Sigmoid colon (tissue), 7 donors: ENCODE measurements at places on chromosomes 12 and 14.

DNA sequence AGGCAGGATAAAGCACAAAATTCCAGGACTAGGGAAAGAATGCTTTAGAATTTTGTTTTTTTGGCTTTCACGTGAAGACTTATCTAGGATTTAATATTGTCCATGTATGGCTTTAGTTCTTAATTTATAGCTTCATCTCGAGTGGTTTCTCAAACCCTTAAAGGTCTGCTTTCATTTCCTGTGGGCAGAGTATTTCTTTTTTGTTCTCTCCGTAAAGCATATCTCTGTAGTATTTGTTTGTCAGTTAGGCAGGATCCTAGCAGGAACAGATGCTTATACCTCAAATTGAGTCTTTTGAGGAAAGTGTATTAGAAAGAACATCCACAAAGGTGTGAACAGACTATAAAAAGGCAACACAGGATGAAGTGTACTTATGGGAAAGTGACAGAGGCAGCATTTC lies 697.1 kb upstream of the SEL1L start:
- DNase-seq, result no peak

- DNase-seq, result no peak
Observed at GRCh38 chr14:85437148-85437547, 92.8 kb upstream of the FLRT2 start.

DNA sequence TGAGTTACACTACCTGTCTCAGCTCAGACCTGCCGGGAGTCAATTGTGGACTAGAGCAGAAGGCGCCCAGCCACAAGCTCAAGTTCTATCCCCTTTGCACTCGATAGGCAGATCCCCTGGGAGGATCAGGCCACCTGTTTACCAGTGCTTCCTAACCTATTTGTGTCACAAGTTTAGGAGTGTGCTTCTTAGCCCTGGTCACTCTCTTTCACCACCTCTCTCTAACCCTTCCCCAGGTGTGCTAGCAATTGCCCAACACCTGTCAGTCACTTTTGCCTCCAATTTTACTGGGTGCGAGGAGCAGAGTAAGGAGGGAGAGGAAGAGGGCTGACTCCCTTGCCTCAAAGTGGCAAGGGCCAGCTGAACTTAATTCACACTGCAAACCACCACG lies 745 bp upstream of the NAA30 start:
- DNase-seq, result no peak

DNA sequence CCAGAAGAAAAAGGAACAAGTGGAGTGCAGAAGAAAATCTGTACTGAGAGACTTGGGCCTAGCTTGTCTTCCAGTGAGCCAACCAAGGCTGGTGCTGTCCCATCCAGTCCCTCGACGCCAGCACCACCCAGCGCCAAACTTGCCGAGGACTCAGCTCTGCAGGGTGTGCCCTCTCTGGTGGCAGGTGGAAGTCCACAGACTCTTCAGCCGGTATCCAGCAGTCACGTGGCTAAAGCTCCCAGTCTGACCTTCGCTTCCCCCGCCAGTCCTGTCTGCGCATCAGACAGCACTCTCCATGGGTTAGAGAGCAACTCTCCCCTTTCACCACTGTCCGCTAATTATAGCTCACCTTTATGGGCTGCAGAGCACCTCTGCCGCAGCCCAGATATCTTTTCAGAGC lies 15.6 kb downstream of the CIPC start:
- DNase-seq, result no peak
